ENCODE measurements at places on chromosomes 4 and X.
A peak's percentile ranks its signal among the peaks of the same experiment; 100 is the strongest.

GRCh38 chr4:184817494-184818215 lies 8.1 kb downstream of the ACSL1 start:
- DNase-seq, result no peak

DNA sequence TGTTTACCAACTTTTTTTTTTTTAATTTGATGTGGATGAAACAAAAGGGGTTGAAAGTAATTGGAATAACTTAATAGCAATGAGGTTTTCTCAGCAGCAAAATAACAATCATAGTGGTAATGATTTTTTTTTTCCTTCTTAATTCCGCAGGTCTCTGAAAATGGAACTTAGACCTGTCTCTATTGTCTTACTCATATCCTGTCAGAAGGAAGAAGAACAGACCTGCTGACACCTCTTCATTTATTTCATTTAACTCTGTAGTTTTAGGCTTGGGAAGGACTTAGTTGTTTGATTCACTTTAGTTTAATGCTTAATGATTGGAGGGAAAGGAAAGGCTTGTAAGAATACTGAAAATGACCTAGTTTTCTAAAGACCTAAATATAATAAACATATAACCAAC lies 9.0 kb downstream of the PCDH18 start:
- DNase-seq, result no peak

- no peak for DNase-seq
These were observed 360.6 kb downstream of the INPP4B start for GRCh38 chr4:142485452-142485851.

- DNase-seq, result no peak
These were observed 231.9 kb downstream of the STPG2 start for GRCh38 chr4:97911236-97911906.

DNA sequence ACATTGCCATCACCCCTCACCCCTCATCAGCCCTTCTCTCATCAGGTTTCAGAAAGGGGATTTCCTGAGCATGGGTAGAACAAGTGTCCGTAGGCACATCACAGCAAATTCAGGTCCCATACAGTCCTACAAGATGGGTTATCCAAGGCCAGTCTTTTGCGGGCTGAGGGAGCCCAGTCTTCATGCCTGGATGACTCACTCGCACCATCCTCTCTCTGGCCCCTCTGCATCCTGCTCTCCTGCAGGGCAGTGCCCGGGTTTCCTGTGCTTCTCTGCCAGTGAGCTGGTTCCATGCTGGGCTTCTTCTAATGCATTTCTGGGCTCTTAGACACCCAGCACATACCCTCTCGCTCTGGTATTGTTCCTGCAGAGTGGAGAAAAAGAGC lies 7.3 kb upstream of the INTS6L start:
- DNase-seq, result no peak

GRCh38 chrX:55488006-55488592 lies 1.5 kb downstream of the USP51 start:
- no peak for DNase-seq

DNA sequence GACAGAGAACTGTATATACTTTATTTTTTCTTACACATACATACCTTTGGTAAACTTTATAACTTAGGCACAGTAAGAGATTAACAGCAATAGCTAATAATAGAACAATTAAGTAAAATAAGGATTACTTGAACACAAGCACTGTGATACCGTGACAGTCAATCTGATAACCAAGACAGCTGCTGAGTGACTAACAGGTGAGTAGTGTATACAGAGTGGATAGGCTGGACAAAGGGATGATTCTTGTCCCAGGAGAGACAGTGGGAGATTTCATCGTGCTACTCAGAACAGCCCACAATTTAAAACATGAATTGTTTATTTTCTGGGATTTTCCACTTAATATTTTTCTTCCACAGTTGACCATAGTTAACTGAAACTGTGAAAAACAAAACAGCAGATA lies 411.8 kb downstream of the PPP1R2C start:
- no peak for DNase-seq

DNA sequence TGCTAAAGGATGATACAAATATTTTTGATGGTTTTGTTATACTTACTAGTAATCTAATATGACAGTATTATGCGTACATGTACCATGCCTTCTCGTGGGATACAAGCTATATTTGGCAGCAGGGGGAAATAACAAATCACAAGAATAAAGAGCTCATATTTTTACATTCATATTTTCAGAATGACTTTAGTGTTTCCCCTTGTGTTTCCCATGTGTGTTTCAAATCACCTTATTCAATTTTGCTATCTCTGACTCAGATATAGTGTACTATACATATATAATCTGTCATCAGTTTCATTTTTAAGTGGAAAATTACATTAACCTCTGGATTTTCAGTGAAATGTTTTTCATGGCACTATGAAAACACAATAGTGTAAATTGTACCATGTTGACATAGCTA lies 146.8 kb downstream of the RPA4 start:
- no peak for DNase-seq

- no peak for DNase-seq
These were observed 37.6 kb downstream of the GPR174 start for GRCh38 chrX:79182071-79182470.

DNA sequence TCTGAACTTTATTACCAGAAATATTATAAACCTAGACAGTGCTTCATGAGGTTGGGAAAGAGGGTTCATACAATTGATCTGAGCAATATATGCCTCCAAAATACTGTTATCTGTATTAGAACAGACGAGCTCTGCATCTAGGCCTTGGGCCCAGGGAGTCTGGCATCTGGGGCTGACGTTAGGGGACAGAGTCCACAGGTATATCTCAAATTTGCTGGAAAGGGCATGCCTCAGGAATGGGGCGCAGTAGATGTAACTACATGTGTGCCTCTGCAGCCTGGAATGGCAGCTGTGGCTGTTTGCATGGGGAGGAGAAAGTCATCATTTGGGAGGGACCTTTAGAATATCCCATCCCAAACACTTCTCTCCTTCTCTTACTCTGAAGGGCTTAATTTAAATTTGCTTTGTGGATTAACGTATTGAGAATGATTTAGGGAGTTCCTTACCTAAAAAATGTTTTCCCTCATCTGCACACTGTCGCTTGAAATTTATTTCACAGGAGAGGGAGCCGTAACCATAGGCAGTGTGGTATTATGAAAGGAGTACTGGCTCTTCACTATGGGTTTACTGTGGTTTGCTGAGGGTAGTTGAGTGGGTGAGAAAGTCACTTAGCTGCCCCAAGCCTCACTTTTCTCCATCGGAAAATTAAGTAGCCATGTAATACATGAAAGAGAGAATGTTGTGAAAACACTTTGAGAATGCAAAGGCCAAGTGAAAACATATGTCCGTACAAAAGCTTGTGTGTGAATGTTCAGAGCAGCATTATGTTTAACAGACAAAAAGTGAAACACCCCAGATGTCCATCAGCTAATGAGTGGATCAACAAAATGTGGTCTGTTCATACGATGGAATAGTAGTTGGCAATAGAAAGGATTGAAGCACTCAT lies 5.9 kb downstream of the ADD1 start:
- DNase-seq, result no peak

DNA sequence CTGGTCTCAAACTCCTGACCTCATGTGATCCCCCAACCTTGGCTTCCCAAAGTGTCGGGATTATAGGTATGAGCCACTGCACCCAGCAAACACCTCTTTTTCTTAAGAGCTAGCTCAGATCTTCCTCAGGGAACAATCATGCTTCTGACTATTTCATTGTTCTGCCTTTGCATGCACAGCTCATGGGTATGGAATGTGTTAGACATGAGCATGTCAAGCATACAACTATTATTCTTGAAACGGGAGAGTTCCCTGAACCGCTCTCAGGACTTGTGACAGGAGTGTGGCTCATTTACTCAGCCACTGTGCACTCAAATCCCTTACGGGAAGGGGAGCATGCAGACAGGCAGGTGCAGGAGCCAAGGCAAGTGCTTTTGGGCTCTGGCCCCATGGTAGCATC lies 231.7 kb upstream of the TAPT1 start:
- DNase-seq, result no peak

DNA sequence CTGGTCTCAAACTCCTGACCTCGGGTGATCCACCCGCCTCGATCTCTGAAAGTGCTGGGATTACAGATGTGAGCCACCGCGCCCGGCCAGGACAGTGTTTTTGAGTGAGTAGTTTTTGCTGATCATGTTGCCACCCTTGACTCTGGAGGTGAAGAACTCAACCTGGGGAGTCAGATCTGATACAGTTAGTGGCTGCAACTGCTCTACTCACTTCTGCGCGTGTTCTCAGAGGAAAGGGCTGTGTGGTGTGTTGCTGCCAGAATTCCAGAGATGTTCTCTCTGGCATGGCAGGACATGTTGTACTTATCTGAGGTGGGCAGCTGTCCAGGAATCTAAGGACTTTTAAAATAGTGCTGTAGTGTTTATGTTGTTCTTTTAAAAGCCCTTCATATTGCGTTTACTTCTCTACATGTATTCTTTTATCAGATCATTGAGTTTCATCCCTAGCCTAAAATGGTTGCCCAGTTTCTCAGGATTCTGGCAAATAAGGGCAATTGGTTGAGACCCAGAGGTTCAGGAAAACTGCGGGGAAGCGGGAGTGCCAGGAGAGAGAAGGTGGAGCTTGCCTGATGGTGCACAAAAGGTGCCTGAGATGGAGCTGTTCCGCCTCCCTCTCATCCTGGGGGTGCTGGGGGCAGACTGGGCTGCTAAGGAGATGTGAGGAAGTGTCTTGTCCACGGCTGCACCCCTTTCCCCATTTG lies 97.7 kb downstream of the ARHGAP10 start:
- peak; percentile 54 for DNase-seq

DNA sequence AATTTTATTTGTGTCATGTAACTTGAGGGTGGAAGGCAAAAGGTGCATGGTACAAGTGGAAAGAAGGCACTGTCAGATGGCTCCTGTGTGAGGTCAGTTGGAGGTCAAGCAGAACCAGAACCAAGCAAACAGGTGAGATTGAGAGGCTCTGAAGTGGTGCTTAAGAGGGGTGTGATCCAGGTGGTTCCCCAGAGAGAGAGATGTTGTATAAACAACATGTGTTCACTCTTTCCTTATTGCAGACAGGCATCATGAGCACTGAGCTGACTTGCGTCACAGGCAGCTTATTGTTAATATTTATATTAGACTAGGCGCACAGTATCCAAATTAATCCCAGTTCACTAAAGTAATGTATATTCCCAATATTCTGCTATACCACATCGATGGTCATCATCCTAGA lies 56.8 kb downstream of the CXCL13 start:
- no peak for DNase-seq

GRCh38 chr4:177047070-177047850 lies 254.5 kb upstream of the VEGFC start:
- peak; percentile 52 for DNase-seq

DNA sequence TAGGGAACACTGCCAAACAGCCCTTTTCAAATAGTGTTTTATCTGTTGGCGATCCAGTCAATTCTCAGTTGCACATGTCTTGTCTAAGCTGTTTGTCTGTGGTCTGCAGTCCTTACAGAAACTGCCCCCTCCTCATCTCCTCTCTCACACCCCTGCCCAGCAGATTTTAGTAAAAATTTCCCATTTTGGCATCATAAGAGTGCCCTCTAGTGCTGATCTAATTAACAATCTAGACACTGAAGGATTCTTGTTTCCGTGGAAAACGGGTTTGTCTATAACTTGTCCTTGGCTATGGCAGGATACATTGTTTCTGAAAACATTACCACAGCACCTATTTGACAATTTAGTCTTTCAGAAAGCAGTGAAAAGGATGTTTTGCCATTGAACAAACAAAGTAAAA lies 227.2 kb upstream of the MBNL3 start:
- no peak for DNase-seq

DNA sequence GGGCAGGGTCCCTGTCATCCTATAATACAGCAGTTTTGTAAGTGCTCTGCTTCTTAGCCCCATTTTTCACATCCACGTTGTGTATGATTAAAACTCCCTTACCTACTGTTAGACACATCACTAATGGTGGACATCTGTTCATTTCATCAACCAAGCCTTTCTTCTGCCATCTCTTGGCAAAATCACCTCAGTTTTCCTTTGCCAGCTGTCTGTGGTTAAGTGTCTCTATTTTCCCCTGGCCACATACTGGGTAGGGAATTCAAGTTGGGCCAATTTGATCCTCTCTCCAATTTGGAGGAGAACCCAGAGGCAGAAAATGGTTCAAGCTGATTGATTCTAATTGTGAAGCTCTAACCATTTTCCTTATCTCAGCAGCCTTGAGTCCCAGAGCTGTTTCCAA lies 436.1 kb downstream of the PCDH7 start:
- no peak for DNase-seq

- DNase-seq, result no peak
These were observed 119.7 kb upstream of the PCDH7 start for GRCh38 chr4:30600246-30601017.

GRCh38 chr4:142347241-142347640 lies 498.9 kb downstream of the INPP4B start:
- DNase-seq, result no peak

- DNase-seq, result no peak
These were observed 809.7 kb upstream of the NDST4 start for GRCh38 chr4:115923152-115923551.

DNA sequence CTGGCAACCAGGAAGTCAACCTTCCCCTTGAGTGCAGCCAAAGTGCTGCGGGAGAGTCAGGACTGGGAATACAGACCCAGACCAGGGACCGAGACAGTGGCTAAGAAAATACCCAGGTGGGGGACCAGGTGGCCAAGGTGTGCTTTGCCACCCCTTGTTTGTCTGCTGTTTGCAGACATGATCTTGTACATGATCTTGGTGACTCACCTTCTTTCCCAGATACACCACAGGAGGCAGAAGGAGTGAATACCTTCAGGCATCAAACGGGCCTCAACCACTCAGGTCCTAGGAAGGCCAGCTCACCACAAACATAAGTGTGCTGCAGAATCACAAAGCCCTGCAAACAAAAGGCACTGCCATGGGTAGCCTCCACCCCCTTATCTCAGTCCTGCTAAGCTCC lies 62.0 kb downstream of the CNGA2 start:
- no peak for DNase-seq

DNA sequence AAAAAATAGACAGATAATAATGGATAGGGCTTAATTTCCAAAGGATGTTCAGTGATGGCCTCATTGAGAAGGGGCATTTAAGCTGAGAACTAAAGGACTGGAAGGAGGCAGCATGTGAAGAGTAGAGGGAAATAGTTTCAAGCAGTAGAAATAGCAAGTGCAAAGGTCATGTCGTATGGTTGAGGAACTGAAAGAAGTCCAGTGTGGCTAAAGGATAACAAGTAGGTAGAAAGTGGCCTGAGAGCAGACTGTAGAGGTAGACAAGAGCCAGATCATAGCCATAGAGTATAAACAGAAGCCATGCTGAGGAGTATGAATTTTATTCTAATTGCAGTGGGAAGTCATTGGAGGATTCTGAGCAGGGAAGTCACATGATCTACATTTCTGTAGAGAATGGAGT lies 72.3 kb downstream of the GRIA3 start:
- DNase-seq, result no peak

GRCh38 chr4:162847945-162848549 lies 318.6 kb downstream of the NAF1 start:
- no peak for DNase-seq

DNA sequence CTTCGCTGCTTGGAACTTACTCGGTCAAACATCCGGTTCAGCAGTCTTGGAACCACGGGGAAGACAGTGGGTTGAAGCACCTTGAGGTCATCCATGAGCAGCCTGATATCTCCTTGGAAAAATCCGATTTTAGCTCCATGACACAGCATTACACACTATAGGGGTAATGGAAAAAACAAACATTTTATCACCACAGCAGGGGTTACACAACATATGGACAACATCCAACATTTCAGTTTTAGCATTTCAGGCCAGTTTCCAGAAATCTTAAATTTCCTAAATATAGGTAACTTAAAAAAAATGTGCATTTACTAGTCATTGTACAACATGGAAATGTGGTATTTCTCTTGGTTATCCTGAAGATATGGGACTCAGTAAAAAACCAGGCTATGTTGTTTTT lies 34.4 kb upstream of the CENPU start:
- DNase-seq, result no peak

Data from left cardiac atrium (tissue), 4 donors.